ENCODE measurements at places on chromosomes 5 and 9.

GRCh38 chr9:107188376-107188775 lies 94.7 kb upstream of the RAD23B start:
- no peak for DNase-seq

DNA sequence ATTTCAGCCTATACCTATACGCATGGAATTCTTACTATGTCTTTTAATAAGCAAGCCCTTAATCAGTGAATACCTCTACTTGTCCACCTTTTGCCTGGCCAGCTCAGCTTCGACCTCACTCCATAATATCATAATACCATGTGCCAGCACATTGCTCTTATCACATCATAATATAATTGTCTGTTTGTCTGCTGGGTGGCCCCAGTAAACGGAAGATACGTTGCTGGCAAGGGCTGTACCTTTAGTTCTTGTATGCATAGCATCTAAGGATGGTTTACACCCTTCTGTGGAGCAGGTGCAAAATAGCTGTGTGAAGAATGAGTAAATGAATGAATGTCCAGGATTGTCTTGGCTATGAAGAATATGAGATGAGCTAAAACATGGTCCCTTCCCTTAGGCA lies 29.9 kb downstream of the SV2C start:
- no peak for DNase-seq

DNA sequence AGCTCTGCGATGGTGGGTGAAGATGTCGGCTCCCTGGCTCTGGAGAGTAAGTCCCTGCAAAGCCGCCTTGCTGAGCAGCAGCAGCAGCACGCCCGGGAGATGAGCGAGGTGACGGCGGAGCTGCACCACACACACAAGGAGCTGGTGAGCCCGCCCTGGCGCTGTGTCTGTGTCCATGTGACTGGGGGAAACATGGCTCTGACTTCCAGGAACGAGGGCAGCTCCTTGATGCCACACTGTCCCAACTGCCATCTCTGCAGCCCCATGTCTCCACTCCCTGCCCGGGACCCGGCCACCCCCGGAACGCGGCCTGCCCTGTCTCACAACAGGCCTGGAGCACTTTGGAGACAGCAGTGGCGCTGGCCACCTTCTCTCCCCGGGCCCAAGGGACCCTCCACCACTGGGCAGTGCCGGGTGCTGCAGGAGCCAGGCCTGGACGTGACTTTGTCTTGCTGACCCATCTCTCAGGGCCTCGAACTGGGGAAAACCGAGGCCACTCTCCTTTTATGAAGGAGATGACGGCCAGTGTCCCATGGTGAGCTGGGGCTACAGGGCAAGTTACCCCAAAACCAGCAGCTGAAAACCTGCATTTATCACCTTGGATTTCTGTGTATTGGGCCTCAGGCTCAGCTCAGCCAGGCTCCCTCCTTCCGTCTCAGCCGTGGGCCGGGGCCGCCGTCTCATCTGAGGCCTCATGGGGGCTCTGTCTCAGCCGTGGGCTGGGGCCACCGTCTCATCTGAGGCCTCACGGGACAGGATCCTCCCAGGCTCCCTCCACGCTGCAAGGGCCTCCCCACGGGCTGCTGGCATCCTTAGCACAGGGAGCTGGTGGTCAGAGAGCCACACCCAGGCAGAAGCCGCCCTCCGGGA lies 28.6 kb downstream of the CEP72 start:
- DNase-seq: no peak

- DNase-seq: no peak
These were observed 10.9 kb upstream of the MOB3B start for GRCh38 chr9:27540502-27540901.

GRCh38 chr5:108521011-108521700 lies 139.3 kb upstream of the FBXL17 start:
- no peak for DNase-seq

- DNase-seq: no peak
These were observed 98.4 kb downstream of the MED27 start for GRCh38 chr9:131981116-131981776.

- no peak for DNase-seq
These were observed 4.1 kb downstream of the BICD2 start for GRCh38 chr9:92760494-92760893.

- no peak for DNase-seq
These were observed 215.6 kb downstream of the C9orf50 start for GRCh38 chr9:129405089-129405826.

DNA sequence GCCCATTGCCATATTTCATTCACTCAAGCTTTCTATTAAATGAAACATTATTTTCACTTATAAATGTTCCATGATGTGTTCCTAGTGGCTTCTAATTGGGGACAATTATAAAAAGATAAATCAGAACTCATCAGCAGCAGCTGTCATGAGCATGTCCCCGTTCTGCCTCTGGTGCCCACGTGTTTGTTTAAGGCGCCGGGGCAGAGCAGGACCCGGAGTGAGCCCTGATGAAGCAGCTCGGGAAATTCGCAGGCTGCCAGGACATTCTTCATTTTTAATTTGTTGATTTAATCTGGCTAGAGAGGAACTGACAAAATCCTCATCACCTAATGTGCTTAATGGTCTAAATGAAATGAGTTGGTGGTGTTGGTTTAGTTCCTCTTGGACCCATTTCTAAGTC lies 475.0 kb downstream of the CTNND2 start:
- no peak for DNase-seq

DNA sequence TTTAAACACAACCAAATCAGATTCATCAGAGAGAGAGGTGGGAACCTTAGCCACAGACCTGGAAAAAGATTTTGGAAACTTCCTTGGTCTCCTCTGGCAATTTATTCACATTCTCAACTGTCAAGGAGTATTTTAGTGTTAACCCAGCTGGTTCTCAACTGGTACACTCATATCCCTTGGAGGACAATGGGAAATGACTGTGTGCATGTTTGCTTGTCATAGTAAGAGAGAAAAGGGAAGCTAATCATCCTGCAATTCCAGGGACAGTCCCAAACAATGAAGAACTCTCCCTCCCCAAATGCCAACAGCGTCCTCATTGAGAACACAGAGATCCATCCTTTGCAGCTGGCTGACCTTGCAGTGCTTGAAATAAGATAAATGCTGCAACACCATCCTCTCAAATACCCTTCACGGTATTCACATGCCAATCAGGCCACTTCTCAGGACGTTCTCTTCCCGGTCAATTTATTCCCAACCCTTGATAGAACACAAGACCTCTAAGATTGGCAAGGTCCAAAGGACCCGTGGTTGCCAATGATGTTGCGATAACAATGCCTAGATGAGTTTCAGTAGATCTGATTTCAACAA lies 75.5 kb downstream of the EPB41L4B start:
- DNase-seq: no peak

GRCh38 chr9:94865582-94866452 lies 139.3 kb downstream of the AOPEP start:
- peak; percentile 75 for DNase-seq

- no peak for DNase-seq
These were observed 43.3 kb downstream of the PRDM6 start for GRCh38 chr5:123132316-123132715.

GRCh38 chr5:151745071-151745705 lies 13.2 kb downstream of the ATOX1 start:
- peak; percentile 89 for DNase-seq

GRCh38 chr5:1105350-1106265 lies 6.3 kb downstream of the SLC12A7 start:
- DNase-seq: no peak

DNA sequence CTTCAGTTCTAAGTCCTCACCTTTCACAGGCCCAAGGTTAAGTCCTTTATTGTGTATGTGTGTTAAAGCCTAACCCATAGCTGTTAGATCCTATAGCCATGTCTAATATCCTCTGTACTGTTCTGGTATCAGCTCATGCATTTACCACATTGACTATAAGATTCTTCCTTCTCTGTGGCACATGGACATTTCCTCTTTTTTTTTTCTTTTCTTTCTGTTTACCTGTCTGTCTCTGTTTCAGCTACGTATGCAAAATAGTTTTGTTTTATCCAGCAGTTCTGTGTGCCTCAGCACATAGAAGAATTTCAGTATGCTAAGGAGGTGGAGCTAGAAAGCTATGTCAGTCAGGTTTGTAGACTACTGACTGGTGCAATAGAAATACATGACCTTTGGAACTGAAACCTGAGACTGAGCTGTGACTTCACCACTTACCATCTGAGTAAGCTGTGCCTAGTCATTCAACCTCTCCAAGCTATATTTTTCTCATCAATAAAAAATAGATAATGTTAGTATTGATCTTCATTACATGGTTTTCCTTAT lies 155.6 kb upstream of the VLDLR start:
- DNase-seq: no peak

GRCh38 chr5:139919308-139919707 lies 123.7 kb downstream of the PSD2 start:
- DNase-seq: no peak

DNA sequence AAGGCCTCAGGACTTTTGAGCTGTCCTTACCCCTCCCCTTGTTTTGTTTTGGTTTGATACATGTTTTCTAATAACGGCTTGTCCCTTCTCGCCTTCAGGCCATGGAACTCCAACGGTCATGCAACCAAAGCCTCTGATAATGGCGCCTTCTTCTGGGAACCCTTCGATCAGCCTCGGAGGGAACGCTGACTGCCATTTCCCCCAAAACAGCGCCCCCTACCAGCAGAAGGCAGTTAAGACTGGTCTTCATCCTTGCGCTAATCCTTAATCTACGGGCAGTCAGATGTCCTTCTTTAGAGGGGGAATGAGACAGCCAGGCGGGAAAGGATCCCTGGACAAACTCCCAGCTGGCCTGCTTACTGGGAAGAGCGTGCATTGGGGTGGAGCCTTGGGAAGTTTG lies 276.6 kb downstream of the ICE1 start:
- DNase-seq: no peak

DNA sequence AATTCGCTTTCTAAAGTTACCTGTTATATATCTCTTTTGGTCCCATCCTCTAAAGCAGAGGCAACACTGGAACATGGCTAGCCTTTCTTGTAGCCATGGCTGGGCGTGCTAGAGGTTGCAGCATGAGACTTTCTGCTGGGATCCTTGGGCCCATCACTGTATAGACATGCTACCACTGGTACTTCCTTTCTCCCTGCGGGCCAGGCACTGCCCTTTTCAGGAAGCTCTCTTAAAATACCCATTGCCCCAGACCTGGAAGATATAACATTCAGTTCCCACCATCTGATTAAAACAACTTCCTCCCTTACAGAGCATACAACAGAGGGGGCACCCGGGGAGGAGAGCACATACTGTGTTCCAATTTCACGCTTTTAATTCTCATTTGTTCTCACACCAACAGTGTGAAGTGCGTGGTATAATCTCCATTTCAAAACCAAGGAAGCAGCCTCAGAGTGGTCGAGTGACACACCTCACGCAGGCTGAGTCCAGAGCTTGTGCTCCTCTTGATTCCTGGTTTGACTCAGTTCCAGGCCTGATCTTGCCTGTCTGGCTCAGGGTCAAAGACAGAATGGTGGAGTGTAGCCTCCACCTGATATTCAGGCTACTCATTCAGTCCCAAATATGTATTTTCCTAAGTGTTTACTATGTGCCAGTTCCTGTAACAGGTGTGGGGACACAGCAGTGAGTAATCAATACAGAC lies 22.6 kb downstream of the PTGS1 start:
- no peak for DNase-seq
